ENCODE measurements at places on chromosomes 13 and 19.

DNA sequence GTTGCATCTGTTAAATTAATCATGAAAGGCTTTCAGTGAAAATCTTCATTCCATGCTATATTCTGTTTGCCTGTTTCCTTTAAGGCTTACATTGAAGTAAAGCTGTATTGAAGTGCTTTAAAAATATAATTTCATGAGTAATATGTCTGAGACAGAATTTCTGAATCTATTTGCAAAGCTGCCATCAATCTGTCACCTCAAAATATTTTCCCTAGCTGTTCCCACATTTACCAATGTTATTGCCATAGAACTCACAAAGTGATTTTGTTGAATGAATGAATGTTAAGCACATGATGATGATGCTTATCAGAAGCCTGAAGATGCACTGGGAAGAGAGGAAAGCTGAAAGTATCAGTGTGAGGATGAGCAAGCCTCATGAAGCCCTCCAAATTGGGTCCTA is 115.8 kb downstream of the NHLRC3 start:
- no peak for DNase-seq

GRCh38 chr13:41145136-41145908 is 12.7 kb upstream of the KBTBD6 start:
- no peak for DNase-seq

- no peak for DNase-seq
These were observed 9.5 kb downstream of the XAB2 start for GRCh38 chr19:7619671-7620441.

- peak; percentile 85 for DNase-seq
These were observed 12.5 kb upstream of the ACTN4 start for GRCh38 chr19:38634757-38635482.

- no peak for DNase-seq
These were observed 813.6 kb upstream of the MIR17HG start for GRCh38 chr13:90533866-90534265.

DNA sequence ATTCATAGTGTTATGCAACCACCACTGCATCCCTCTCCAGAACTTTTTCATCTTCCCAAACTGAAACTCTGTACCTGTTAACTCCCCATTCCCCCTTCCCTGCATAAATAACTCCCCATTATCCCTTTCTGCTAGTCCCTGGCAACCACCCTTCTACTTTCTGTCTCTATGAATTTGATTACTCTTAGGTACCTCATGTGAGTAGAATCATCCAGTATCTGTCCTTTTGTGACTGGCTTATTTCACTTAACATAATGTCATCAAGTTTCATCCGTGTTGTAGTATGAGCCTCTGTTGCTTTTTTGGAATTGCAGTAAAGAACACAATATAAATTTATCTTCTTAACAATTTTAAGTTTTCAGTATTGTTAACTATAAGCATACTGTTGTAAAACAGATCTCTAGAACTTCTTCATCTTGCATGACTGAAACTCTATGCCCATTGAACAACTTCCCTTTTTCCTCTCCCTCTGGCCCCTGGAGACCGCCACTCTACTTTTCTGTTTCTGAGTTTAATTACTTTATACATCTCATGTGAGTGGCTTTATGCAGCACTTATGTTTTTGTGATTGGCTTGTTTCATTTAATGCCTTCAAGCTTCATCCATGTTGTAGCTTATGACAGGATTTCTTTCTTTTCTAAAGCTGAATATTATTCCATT is 87.3 kb upstream of the ABCC4 start:
- peak; percentile 21 for DNase-seq

GRCh38 chr19:31286491-31286890 is 62.7 kb downstream of the TSHZ3 start:
- DNase-seq, result no peak

- DNase-seq, result no peak
These were observed 43.8 kb upstream of the DCUN1D2 start for GRCh38 chr13:113534236-113534860.

- DNase-seq, result no peak
These were observed 72.4 kb upstream of the EDNRB start for GRCh38 chr13:77991003-77991402.

GRCh38 chr13:82062772-82063171 is 1721.8 kb upstream of the SPRY2 start:
- no peak for DNase-seq

DNA sequence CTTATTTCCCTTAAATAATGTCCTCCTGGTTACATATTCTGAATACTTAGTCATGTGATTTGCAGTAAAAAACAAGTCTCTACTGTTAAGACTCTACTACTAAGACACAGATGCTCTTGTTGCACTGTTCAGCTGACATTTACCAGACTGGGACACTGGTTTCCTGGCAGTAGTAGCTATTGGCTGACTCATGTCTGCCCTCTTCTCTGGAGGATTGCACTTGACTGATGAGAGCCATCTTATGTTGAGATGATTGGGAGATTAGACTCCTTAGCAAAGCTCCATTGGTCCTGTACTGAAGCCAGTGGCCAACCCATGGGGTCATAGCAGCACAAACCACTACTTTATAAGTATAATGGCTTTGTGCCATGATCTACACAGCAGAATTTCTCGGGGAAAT is 1672.6 kb upstream of the PCDH20 start:
- DNase-seq, result no peak

GRCh38 chr19:40613690-40614621 is 12.8 kb downstream of the LTBP4 start:
- peak; percentile 67 for DNase-seq

DNA sequence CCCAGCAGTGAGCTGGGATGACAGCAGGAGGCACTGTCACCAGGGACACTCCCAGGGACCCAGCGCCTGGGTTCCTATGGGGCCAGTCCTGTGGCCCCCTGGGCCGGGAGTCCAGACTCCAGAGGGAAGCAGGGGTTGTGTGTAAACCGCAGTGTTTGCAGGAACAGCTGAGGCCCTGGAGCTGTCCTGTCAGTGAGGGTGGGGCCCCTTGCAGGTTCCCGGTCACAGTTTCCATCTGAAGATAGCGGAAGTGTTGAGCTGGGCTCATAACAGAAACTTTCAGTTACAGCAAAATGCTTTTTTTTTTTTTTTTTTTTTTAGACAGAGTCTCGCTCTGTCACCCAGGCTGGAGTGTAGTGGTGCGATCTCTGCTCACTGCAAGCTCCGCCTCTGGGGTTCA is 17.7 kb upstream of the CSNK1G2 start:
- peak; percentile 72 for DNase-seq

DNA sequence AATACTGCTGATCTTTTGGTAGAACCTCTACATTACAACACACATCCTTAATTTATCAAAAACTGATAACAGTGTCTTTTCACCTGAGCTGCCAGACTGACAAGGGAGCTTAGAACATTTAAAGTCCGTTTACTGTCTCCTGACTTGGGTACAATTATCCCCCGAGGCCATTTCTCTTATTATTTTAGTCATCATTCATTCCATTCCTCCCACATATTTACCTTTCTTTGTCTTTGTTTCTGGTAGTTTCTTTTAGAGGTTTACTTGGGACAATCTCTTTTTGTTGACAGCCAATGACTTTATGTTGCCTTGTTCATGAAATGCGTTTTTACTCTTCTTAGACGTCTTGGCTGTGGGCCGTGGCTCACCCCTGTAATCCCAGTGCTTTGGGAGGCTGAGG is 186.9 kb downstream of the PCCA start:
- DNase-seq, result no peak

DNA sequence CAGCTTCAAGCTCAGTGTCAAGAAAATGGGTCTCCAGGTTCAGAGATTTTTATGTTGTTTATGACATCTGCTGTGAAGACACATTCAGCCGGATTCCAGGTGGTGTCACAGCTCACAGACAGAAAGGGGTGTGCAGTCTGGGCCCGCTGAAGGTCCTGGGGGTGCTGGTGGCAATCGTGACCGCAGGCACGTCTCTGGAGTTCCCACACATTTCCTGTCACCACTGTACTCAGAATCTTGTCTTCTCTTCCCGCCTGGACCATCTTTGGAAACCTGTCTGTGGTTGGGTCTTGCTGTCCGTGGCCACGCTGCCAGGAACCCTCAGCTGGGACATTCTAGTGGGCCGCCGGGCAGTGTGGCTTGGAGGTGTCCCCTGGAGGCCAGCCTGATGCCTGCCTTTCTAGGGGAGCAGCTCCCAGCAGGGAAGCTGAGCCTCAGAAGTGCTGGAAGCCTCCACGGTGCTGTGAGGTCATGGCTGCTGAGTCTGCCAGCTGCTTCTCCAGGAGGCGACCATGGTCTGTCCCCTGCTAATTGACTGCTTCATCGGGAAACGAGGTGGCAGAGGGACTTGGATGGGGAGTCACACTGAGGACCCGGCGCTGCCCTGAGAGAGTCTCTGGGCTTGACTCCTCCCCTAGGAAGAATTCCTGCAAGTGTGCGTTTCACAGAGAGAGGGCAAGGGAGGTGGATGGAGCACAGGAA is 3.7 kb downstream of the TEX29 start:
- DNase-seq, result no peak

DNA sequence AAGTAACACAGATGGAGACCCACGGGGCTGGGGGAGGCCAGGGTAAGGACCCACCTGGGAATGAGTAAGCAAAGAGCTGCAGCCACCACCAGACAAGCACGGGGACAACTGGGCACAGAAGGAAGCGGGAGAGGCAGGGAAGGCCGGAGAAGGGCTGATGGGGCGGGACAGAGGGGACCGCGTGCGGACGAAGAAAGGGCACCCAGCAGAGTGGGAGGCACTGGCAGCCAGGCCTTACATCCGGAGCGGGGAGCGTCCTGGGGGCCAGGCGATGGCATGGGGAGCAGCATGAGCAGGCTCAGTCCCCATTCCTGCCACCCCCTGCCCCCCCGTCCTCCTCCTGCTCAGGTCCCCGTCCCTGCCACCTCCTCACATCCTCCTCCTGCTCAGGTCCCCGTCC is 3.0 kb downstream of the PROZ start:
- DNase-seq, result no peak

DNA sequence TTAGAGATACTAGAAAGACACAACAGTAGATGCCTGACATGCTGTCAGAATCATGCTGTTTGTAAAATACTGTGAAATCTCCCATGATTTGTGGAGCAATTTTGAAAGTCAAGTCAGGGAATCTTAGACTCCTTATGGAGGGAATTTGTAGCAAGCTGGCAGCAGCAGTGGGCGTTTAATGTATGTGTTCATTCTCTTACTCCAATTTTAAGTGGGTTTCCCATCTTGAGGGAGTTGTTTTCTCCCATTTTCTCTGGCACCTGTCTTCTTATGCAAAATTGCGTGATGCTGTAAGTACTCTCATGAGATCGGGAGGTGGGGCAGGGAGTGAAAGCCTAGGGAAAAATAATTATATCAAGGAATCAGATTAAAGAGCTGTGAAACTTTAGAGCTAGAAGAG is 16.0 kb upstream of the GTF2F2 start:
- no peak for DNase-seq

GRCh38 chr13:67353941-67354340 is 123.8 kb upstream of the PCDH9 start:
- no peak for DNase-seq

- DNase-seq, result peak; percentile 23
These were observed 508 bp downstream of the SLC15A1 start for GRCh38 chr13:98751861-98752466.

- peak; percentile 4 for DNase-seq
These were observed 64.8 kb upstream of the DOCK9 start for GRCh38 chr13:99042521-99043250.

- DNase-seq, result peak; percentile 45
These were observed 28.7 kb upstream of the KCTD15 start for GRCh38 chr19:33767898-33768413.

DNA sequence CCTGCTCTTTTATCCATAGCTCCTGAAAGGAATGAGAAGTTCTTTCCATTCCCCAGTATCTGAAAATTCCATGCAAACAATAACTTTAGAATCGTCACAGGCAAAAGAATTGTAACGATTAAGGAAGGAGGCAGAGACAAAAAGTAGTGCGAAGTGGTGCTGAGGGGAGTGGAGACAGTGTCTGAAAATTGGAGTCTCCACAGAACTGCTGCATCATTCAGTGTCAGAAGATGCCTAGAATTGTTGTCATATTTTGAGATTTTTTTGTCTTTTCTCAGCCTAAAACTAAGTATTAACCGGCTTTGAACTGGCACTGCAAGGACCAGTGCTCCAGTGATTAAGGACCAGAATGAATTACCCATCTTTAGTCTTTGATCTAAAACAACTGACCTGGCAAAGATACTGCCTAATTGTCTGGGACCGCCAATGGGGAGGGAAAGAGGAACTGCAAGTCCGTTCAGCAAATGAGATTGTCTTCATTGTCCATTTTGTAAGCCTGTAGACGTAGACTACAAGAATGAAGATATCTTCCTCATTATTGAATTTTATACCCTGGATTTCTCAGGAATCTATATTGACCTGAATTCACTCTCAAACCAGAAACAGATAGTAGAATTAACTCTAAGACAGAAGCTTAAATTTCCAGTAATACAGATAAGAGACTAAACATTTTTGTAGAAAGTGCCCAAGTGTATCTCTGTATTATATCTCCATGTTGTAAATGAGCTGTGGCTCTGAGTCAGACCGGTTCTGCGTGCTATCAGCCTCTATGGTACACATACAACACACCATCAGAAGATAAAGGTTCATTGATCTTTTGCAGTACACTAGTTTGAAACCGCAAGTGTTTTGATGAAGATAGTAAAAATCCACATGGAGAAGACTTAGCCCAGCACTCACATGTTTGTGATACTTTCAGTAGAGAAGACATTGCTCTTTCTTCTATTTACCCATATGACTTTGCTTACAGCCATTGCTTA is 293.2 kb downstream of the EFNB2 start:
- no peak for DNase-seq

DNA sequence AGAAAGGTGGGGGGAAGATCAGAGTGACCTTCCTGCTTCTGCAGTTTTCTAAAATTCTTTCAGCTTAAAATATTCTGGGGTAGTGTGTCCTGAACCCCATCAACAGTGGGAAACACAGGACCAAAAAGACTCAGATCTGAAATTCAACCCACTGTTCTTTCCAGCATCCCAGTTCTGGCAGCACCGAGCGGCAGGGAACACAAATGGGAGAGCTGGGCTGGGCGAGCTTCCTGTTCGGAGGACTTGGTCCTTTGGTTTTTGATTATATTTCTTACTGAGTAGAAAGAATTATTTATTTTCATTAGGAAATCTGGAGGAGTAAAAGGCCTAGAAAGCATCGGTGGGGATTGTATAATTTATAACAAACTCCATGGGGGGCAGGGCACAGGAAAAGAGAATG is 239.1 kb downstream of the COG6 start:
- DNase-seq, result no peak

GRCh38 chr19:29278716-29279115 is 65.8 kb upstream of the UQCRFS1 start:
- DNase-seq, result no peak

DNA sequence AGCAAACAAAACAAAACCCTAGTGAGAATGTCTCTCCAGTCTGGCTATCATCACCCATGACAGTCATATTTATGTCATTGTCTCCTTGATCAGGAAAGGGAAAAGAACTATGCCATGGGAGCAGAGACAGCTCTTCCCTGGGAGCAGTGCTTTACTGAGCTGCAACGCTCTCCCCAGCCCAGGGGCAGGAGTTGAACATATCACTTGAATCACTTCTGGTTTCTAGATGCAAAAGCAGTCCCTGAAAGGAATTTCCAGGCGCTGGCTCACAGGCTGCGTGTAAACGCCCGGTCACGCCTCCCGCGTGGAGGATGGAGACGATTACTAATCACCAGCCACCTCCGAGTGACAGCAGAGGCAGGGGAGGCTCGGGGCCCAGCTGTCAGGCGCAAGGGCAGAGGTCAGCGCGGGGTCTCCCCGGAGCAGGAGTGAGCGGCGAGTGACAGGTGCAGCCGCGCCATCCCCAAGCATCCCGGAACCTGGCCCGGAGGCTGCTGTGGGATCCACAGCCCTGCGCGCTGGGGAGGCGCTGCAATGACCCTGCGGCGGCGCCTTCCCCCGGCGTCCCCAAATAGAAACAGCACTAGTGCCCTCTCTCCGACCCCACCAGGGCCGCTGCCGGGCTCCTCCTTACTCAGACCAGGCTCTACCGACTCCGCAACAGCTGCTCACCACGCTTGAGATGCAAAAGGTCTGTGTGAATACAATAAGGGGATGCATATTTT is 23.5 kb upstream of the DCLK1 start:
- peak; percentile 11 for DNase-seq
